ENCODE measurements at places on chromosomes 5 and 9. TPM values are rescaled to one million over a fixed set of nuclear protein-coding genes. Genes with fewer than 3 reads are reported as not detected.

LCNL1 gene
- 0.20 TPM for total RNA-seq

ANKRD34B gene
- not detected for total RNA-seq

NUTM2F gene
- not detected for total RNA-seq

ARSI gene
- total RNA-seq, result 1.7 TPM

ADAMTS16 gene
- total RNA-seq, result not detected

OR1L4 gene
- total RNA-seq, result not detected

RASA1 gene
- 18.4 TPM for total RNA-seq

FLT4 gene
- 1.9 TPM for total RNA-seq

SPEF2 gene
- 1.6 TPM for total RNA-seq

OBP2B gene
- total RNA-seq, result not detected

SPINK7 gene
- total RNA-seq, result 138 TPM

ANKRD18B gene
- total RNA-seq, result 10.0 TPM

PTPRD gene
- 8.7 TPM for total RNA-seq

PGM5 gene
- 4.1 TPM for total RNA-seq

NR4A3 gene
- 0.24 TPM for total RNA-seq

CLPTM1L gene
- 39.5 TPM for total RNA-seq

BTNL8 gene
- total RNA-seq, result not detected

SYK gene
- 60.3 TPM for total RNA-seq

GPSM1 gene
- total RNA-seq, result 1.2 TPM
